Right lobe of liver (tissue), 6 donors: ENCODE measurements at places on chromosomes 3 and 15. TPM values are rescaled to one million over a fixed set of nuclear protein-coding genes. Genes with fewer than 3 reads are reported as not detected.

The USP13 gene
- total RNA-seq, result 9.0 TPM

GRCh38 chr15:80689716-80690115, 5.4 kb upstream of the ABHD17C start:
- H3K36me3 ChIP-seq, result no peaks in the 10 kb centered on the region
- H3K27ac ChIP-seq, result no peak overlapping the region
- no peak for DNase-seq
- H3K27me3 ChIP-seq, result no peaks in the 10 kb centered on the region

GRCh38 chr3:122969585-122970469, 57.7 kb downstream of the SEMA5B start:
- no peaks in the 10 kb centered on the region for H3K4me1 ChIP-seq
- DNase-seq, result no peak
- H3K27ac ChIP-seq, result no peak overlapping the region
- H3K27me3 ChIP-seq, result no peaks in the 10 kb centered on the region
- H3K36me3 ChIP-seq, result no peaks in the 10 kb centered on the region

GRCh38 chr3:28317438-28318022, 31.0 kb upstream of the ZCWPW2 start:
- no peaks in the 10 kb centered on the region for H3K36me3 ChIP-seq
- no peaks in the 10 kb centered on the region for H3K27me3 ChIP-seq
- H3K27ac ChIP-seq, result no peak overlapping the region
- H3K4me1 ChIP-seq, result no peaks in the 10 kb centered on the region
- H3K4me3 ChIP-seq, result no peak overlapping the region

The NPAP1 gene
- total RNA-seq, result not detected

GRCh38 chr3:45468326-45468725, 80.0 kb downstream of the LARS2 start:
- no peaks in the 10 kb centered on the region for H3K36me3 ChIP-seq
- no peak overlapping the region for H3K4me3 ChIP-seq
- H3K27ac ChIP-seq, result no peak overlapping the region
- H3K4me1 ChIP-seq, result no peaks in the 10 kb centered on the region
- DNase-seq, result no peak
- no peaks in the 10 kb centered on the region for H3K27me3 ChIP-seq

The FOXL2NB gene
- total RNA-seq, result not detected

The AMT gene
- 8.4 TPM for total RNA-seq

The C3orf85 gene
- total RNA-seq, result 8.3 TPM

GRCh38 chr15:26628879-26629529, 143.9 kb downstream of the GABRB3 start:
- H3K4me1 ChIP-seq, result no peaks in the 10 kb centered on the region
- no peak overlapping the region for H3K4me3 ChIP-seq
- DNase-seq, result peak; percentile 44
- no peaks in the 10 kb centered on the region for H3K27me3 ChIP-seq
- H3K36me3 ChIP-seq, result no peaks in the 10 kb centered on the region

DNA sequence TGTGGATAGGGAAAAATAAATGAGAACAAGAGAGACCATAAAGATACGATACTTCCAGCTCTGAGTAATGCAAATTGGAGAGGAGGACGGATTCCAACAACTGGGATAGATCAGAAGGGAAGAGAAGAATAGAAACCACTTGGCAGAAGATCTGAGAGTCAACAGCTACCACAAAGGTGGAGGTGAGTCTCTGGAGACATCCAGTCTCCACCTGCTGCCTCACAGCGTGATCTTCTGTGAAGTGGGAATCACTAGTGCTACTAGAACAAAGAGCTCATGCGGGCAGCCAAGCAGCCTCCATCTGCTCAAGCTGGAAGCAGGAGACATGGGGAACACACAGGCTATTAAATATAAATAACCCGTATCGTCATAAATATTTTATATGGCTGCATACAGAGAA, 558.5 kb upstream of the CFAP20DC start:
- H3K27ac ChIP-seq, result no peak overlapping the region
- no peaks in the 10 kb centered on the region for H3K27me3 ChIP-seq
- no peaks in the 10 kb centered on the region for H3K4me1 ChIP-seq
- H3K36me3 ChIP-seq, result no peaks in the 10 kb centered on the region
- no peak for DNase-seq
- no peak overlapping the region for H3K4me3 ChIP-seq

DNA sequence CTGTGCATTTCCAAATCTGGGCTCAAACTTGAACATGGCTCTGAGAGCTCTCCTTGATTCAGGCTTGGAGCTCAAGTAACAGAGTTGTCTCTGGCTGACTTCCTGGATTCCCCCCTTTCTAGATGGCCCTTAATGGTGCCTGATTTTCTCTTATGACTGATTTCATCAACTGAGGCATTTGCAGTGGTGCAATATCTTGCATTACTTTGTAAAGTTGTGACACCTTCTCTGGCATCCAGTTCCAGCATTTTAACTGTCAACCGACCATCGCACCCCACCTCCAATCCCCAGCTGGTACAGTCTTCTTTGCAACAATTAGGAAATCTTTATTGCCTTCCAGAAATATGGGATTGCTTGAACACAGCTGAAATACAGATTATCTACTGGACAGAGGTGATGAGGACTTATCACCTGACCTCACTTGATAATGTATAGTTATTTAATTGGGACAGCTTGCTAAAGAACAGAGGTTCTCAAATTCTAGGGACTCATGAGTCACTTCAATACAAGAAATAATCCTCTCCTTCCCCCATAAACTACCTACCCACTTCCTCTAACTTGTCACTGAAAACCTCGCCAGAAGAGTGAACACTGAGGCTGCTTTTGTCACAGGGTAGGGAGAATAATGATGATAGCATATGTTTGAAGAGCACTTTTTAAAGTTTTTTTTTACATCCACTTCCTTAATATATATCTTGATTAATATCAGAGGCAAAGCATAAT, 41.8 kb downstream of the FILIP1L start:
- no peaks in the 10 kb centered on the region for H3K27me3 ChIP-seq
- H3K4me3 ChIP-seq, result no peak overlapping the region
- no peak for DNase-seq
- H3K36me3 ChIP-seq, result no peaks in the 10 kb centered on the region

The SLC22A13 gene
- total RNA-seq, result 0.16 TPM

GRCh38 chr3:46146548-46146947, 61.6 kb downstream of the CCR1 start:
- H3K27me3 ChIP-seq, result no peaks in the 10 kb centered on the region
- H3K27ac ChIP-seq, result no peak overlapping the region
- no peaks in the 10 kb centered on the region for H3K36me3 ChIP-seq
- DNase-seq, result no peak
- H3K4me1 ChIP-seq, result no peaks in the 10 kb centered on the region

The CCR8 gene
- total RNA-seq, result not detected

GRCh38 chr3:189169728-189170127, 2.0 kb upstream of the TPRG1 start:
- H3K4me3 ChIP-seq, result no peak overlapping the region
- H3K27ac ChIP-seq, result no peak overlapping the region
- H3K36me3 ChIP-seq, result no peaks in the 10 kb centered on the region
- no peak for DNase-seq

The TMIE gene
- total RNA-seq, result 0.21 TPM

- H3K36me3 ChIP-seq, result no peaks in the 10 kb centered on the region
- no peaks in the 10 kb centered on the region for H3K4me1 ChIP-seq
- no peaks in the 10 kb centered on the region for H3K27me3 ChIP-seq
These were observed 111.7 kb downstream of the NUP210 start for GRCh38 chr3:13308380-13308801.

- H3K27me3 ChIP-seq, result no peaks in the 10 kb centered on the region
- no peak overlapping the region for H3K27ac ChIP-seq
- H3K36me3 ChIP-seq, result no peaks in the 10 kb centered on the region
- no peak overlapping the region for H3K4me3 ChIP-seq
These were observed 308.4 kb upstream of the DPH6 start for GRCh38 chr15:35854316-35854715.

DNA sequence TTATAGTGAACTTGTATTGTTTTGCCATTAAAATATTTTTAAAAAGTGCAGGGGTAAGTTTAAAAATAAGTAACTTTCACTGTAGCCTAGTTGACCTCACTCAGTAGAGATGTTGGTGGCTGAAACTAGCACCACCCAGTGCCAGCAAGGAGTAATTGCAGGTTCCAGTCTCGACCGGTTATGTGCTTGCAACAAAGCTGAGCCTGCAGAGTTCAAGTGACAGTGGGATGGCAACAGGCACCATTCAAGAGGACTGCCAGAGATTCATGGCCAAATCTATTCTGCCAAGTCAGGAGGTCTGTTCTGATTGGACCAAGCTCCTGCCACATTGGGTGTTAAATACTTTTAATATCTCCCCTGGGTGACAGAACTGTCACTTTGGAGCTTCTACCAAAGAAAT, 2.7 kb downstream of the ADAMTS7 start:
- no peaks in the 10 kb centered on the region for H3K4me1 ChIP-seq
- H3K4me3 ChIP-seq, result no peak overlapping the region
- no peaks in the 10 kb centered on the region for H3K36me3 ChIP-seq
- H3K27ac ChIP-seq, result no peak overlapping the region
- no peak for DNase-seq
- H3K27me3 ChIP-seq, result peaks cover 15% of the 10 kb centered on the region

- H3K4me1 ChIP-seq, result no peaks in the 10 kb centered on the region
- DNase-seq, result no peak
- H3K27ac ChIP-seq, result no peak overlapping the region
These were observed 15.5 kb upstream of the PRSS50 start for GRCh38 chr3:46733026-46733800.
